ENCODE measurements at places on chromosomes 13 and 19.

GRCh38 chr19:40219721-40220276 is 1.6 kb upstream of the TTC9B start:
- DNase-seq: no peak

- no peak for DNase-seq
These were observed 168.0 kb downstream of the PCDH9 start for GRCh38 chr13:67062160-67062559.

GRCh38 chr13:51958217-51958547 is 53.1 kb downstream of the ATP7B start:
- no peak for DNase-seq

DNA sequence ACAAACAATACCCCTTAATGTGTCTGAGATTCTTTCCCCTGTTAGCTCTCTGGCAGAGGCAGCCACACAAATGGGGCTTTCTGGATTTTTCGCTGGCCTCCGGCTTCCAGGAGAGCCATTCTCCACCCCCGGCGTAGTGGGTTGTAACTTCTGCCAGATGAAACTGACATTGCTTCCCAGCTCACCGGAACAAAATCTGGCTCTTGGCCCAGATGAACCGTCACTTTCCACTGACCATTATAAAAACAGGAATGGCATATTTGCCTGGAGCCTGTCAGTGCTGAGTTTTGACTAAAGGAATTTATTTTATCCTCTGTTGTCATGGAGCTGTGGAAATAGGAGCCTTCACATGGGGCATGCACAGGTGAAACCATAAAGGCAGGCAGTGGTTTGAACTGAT is 120.6 kb upstream of the GPR12 start:
- no peak for DNase-seq

- DNase-seq: no peak
These were observed 1070.7 kb downstream of the UQCRFS1 start for GRCh38 chr19:28142258-28142657.

DNA sequence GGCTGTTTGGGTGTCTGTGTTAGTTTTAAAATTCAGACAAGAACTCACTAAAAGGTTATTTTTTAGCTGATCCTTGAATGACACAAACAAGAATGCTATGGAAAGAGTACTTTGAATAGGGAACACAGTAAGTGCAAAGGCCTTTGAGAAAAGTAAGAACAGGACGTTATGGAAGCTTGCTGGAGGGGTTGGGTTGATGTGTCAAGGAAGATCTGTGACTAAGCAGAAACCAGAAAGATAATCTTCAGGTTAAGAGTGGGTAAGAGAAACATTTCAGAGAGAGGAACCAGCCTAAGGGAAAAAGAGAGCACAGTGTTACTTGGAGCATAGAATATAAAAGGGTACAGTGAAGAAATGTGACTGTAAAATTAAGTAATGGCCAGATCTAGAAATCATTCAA is 41.2 kb upstream of the TRPC4 start:
- DNase-seq: no peak

DNA sequence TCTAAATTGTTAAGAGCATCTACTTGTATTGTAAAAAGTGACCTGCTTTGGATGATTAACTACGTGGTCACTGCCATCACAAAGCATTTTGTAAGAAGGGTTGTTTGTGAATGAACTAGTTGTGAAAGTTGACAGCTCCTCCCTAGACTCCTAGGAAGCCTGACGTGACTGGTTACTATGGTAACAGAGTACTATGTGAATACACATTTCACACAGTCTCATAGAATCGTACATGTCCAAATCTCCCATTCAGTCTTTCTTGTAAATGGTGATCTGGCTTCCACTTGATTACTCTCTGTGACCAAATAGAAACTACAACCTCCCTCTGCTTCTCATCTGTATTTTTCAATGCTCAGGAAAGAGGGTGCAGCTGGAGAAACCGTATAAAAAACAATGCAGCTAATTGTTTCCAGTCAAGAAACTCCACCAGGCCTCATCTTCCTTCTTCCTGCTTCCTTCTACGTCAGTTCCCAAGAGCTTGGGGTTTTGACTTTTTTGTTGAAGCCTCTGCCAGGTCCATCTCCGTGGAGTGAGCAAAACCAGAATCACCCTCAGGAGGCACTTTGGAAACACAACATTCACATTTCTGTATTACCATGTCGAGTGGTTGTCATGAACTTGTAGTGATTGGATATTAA is 83.4 kb downstream of the GPC6 start:
- DNase-seq: no peak

- no peak for DNase-seq
These were observed 43.2 kb downstream of the LATS2 start for GRCh38 chr13:21018220-21018619.

- DNase-seq: no peak
These were observed 932 bp upstream of the ZNF486 start for GRCh38 chr19:20165971-20166592.

DNA sequence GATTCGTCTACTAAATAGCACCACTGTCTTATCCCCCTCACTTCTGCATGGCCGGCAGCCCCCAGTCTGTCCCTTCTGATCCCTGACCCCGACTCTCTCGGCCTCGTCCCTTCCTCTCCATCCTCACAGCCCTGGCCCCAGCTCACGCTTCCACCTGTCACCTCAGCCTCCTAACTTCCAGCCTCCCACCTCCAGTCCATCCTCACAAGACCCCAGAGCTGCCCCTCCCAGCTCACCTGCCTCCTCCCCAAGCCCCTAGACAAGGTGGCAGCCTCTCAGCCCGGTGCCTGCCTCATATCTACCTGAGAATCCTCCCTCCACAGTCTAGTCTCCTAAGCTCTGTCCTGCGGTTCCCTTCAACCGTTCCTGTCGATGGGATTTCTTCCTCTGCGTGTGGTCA is 10.0 kb downstream of the KCNC3 start:
- DNase-seq: no peak

GRCh38 chr13:101567841-101568240 is 115.4 kb downstream of the ITGBL1 start:
- DNase-seq: no peak

DNA sequence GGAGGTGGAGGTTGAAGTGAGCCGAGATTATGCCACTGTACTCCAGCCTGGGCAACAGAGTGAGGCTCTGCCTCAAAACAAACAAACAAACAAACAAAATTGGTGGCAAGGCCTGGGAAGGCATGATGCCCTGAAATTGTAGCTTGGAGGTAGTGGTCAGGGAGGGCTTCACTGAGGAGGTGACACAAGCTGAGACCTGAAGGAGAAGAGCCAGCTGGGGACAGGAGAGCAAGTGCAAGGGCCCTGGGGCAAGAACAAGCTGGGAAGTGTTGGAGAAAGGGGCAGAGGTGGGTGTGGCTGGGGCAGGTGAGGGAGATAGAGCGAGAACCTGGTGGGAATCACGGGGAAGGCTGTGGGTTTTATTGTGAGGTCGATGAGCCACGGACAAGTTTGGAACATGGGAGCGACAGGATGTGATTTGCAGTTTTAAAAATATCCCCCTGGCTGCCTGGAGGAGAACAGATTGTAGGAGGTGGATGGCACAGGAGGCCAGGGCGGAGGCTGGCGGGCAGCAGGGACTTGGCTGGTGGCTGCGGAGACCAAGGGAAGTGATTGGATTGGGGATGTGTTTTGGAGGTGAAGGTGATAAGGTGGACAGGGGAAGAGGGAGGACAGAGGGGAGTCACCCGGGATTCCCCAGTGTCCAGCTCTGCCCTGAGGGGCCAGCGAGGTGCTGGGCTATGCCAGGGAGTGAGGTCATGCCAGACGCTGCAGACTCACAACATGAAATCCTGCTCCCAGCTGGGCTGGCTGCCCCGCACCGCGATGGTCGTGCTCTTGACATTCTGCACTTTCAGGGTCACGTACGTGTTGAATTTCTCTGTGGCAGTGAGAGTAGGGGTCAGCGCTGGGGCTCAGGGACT is 14.0 kb downstream of the UNC13A start:
- no peak for DNase-seq

DNA sequence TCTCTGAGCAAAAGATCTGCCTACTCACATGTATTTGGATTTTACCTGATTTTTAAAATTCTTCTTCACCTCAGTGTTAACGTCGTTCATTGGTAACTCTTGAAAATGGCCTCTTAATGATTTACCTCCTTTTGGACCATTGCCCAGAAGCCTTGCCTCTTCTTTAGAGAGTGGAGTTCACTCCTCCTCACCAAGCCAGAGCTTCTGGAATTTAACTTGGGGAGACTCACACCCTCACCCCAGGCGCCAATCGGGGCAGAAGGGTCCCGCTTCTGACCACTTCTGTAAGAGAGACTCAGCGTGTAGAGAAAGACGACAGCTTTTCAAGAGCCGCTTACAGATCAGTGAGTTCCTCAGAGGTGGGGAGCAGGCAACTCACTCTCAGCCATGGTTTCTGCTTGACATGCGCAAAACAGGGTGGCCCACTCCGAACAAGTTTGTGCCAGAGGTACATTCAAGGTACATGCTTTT is 2.7 kb downstream of the PNMA8C start:
- DNase-seq: no peak

DNA sequence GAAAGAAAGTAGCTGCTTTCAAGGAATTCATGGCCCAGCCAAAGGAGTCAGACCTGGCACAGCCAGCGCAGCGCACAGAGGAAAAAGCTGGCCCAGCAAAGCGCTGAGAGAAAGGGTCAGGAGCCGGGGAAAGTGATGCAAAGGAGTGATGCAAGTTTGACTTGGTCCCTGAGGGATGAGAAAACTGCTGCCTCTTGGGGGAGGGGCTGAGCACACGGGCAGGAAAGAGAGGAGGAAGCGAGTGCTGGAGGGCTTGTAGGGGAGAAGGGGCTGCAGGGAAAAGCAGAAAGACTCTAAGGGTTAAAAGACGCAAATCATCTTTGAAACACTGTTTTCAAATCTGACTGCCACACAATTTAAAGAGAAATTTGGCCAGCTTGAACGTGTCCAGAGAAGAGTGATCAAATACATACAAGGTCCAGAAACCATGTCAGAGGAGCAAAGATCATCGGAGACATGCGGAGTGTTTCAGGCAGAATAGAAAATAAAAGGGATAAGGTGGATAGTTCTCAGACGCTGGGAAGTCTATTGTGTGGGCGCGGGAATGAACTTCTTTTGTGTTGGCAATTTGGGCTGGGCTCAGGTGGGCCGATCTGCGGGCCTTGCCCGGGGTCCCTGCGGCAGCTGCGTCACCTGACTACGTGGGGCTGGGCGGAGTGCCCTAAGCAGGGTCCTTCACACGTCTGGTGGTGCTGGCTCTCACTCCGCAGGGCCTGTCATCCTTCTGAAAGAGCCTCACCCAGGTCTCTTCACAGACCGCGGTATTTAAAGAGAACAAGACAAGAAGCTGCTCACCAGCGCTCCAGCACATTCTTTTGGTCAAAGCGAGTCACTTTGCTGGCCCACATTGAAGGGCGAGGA is 18.1 kb downstream of the N4BP2L1 start:
- DNase-seq: no peak

DNA sequence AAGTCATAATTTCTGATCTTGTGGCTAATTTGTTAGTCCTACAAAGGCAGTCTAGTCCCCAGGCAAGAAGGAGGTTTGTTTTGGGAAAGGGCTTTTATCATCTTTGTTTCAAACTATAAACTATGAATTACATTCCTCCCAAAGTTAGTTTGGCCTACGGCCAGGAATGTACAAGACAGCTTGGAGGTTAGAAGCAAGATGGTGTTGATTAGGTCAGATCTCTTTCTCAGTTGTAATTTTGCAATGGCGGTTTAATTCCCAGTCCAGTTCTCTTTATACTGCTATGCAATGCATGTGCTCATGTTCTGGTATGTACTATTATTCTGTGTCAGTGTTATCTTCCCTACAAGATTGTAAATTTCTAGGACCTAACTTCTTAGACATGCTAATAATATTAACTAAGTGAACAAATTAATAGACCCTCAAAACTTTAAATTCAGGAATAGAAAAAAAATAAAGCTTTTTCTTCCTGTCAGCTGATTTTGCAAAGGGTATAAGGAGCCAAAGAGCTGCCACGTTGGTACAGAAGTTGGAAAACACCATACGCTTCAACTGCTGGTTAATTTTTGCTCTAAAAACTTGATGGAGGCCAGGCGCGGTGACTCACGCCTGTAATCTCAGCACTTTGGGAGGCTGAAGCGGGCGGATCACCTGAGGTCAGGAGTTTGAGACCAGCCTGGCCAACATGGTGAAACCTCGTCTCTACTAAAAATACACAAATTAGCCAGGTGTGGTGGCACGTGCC is 1.3 kb upstream of the DNAJC15 start:
- DNase-seq: no peak

DNA sequence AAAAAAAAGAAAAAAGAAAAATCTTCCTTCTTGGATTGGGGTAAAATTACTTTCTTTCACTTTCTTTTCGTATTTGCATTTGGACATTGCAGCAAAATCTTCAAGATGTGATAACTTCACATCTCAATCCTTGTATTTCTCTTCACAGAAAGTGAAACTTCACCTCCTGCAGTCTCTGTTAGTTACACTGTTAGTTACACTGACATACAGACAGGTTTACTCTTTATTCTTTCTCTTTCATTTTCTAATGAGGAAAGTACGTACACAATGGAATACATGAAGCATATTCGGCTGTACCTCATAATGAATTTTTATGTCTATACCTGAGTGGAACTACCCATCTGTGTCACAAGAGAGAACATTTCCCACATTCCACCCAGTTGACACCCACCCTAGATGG is 459.1 kb upstream of the GPC6 start:
- no peak for DNase-seq

- DNase-seq: no peak
These were observed 625.2 kb upstream of the PCDH20 start for GRCh38 chr13:62040806-62041205.

DNA sequence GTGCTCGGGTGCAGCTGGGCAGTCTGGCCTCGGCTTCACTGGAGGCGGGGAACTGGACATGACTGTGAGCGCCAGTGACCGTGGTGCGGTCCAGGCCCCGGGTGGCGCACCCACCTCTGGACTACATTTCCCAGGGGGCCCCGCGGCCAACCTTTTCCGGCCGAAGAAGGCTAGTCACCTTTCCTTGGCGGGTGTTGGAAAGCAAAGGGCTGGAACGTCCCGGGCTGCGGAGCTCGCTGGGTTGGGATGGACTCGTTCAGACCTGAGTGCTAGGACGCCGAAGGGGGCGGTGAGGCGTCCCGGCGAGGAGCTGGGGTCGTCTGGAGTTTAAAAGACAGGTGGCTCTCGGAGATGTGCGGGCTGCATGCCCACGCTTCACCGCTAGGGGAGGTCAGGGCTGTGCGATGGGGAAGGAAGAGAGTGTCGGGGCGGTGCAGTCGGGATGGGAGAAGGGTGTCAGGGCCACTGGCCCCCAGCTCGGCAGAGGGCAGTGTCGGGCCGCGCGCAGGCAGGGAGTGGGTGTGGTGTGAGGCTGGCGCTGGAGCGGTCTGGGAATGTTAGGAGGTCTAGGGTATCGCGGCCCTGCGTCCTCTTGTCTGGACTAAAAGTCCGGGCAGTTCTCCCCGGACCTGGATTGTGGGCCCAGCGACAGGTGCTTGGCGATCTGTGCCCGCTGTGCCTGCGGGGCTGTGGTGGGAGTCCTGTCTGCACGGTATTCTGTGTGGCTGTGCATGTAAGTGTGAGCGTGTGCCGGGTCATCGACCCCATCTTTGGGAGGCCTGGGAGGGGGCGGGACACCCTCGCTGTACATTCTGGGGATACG is 57.1 kb downstream of the ZNF568 start:
- peak; percentile 72 for DNase-seq

DNA sequence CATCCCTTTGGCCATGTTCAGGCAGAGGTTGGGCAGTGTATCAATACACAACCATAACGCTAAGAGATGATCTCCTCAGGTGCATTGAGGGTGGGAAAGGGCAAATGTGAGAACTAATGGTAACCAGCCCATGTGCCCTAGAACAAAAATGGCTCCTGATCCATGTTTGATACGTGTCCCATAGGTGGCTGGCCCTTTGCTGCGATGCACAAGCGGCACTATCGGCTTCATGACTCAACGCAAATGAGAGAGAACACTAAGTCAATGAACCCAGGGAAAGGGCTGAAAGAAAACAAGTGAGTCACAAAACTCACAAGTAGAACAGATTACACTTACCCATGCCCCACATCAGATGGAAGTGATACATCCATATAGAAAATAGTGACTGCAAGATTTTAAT is 201.7 kb downstream of the ABCC4 start:
- DNase-seq: no peak
